RCC 7860 (cell line): ENCODE measurements at places on chromosomes 5 and 9.

DNA sequence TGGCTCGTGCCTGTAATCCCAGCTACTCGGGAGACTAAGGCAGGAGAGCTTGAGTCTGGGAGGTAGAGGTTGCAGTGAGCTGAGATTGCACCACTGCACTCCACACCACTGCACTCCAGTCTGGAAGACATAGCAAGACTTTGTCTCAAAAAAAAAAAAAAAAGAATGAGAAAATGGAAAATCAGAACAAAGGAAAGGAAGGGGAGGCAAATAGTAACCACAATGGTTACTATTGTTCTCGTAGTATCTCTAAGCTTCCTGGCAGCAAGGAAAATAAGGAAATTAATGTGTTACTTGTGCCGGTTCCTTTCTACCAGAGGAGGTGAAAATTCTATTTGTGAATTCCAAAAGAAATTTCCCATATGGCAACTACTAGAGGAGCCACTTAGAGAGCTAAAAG is 48.5 kb upstream of the BNC2 start:
- no peak for DNase-seq

DNA sequence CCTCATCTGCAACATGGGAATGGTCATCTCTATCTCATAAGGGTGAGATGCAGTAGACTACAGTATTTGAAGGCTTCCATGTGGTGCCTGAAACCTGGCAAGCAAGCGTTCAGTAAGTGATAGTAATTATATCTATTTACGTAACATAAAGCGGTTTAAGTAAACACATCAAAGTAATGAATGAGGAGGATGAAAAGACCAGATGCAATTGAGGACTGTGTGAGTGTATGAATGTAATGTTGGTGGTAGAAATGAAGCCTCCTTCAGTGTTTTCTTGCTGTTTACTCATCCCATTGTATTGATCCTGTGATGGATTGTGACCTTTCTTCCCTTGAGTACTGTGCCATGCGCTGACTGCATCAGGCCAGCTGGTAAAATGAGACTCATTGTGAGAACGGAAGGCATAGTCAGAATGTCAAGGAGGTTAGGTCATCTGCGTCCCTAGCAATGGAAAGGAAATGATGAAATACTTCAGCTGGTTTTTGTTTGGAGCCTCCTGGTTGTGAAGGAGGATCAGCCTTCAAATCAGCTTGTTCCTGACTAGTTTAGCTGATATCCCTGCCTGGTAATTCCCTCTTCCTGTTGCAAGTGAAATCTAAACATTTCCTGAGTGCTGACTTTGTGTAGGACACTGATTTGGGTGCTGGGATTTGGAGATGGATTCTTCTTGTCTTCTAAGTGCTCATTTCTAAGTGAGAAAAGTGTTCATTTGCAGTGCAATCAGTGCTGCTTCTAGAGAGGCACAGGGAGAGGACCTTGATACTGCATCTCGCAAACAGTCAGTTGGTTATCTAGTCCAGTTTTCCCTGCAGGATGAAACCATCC is 35.6 kb downstream of the TNFSF8 start:
- peak; percentile 93 for DNase-seq

DNA sequence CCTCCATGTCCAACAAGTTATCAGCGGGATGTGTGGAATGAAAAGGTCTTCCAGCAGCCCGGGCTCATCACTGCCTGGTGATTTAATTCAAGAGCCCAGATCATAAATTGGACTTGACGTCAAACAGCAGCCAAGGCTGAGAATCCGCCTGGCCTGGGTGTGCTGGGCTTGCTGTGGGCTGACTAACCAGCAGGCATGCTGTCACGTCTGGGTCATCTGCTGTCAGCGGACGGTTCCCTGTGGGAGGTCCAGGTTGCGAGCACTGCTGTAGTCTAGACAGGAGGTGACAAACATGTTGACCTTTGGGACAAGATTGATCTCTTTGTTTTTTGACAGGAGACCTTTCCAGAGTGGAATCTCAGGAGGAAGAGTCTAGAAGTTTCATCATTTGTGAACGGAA is 289.7 kb downstream of the OSTF1 start:
- peak; percentile 70 for DNase-seq

- no peak for DNase-seq
Measured at GRCh38 chr9:113530022-113530635, 66.6 kb downstream of the RGS3 start.

- DNase-seq, result no peak
Measured at GRCh38 chr9:633461-633860, 208.0 kb upstream of the DMRT1 start.

DNA sequence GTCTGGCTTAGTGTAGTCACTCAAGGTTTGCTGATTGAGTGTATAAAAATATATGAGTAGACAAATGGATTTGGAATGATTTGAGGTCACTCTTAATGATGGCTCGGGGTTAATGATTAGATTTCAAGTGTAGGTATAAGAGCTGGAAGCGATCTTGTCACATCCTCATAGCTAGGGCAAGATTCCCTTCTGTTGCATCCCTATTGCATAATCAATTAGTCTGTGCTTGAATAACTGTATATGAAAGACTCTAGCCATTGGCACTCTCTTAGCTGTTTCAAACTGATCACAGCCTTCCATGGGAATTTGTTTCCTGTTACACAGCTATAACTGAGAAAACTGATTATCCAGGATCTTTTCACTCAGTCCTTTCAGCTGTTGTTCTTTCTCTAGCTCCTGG is 811.6 kb downstream of the TLE4 start:
- DNase-seq, result no peak

- no peak for DNase-seq
Measured at GRCh38 chr5:114369680-114370417, 8.0 kb downstream of the KCNN2 start.

GRCh38 chr5:96978812-96979449 is 43.1 kb downstream of the LNPEP start:
- no peak for DNase-seq

DNA sequence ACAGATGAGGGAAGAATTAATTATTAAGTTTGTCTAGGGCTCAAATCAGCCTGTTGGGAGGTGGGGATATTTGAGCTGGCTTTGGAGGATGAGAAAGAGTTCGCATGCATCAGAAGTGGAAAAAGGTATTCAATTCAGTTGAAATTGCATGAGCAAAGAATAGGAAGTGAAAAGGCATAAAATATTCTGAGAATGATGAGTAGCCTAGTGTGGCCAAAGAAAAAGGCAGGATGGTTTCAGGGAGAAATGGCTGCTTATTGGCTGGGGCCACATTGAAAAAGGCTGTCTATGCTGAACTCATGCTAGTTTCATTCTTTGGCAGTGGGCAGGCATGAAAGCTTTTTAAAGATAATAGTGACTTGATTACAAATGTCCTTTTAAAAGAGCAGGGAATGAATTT is 235.4 kb upstream of the RIOK2 start:
- no peak for DNase-seq

DNA sequence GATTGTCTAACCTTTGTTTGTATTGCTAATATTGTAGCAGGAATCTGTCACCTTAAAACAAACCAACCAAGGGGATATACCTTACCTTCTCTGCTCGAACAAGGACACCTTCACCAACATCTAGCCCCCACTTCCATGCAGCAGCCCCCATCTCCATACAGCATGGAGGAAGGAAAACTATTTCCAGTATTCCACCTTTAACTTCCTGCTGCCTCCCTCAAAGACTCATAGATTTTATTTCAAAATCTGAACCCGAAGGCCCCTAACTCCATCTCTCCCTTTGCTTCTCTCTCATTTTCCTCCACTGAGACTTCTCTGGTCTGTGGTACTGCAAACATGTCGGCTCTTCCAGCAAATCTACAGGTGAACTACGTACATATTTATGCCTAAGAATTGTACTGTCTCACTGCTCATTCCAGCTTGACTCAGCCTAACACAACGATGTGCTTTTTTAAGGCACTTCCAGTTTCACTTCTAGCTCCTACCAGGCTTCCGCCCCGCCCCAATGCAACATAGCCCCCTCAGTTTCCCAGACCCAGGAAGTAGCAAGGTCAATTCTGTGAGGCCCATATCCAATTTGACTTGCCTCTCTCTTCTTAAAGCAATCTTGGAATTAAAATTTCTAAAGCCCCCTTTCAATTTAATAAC is 70.7 kb upstream of the RNF38 start:
- peak; percentile 55 for DNase-seq

DNA sequence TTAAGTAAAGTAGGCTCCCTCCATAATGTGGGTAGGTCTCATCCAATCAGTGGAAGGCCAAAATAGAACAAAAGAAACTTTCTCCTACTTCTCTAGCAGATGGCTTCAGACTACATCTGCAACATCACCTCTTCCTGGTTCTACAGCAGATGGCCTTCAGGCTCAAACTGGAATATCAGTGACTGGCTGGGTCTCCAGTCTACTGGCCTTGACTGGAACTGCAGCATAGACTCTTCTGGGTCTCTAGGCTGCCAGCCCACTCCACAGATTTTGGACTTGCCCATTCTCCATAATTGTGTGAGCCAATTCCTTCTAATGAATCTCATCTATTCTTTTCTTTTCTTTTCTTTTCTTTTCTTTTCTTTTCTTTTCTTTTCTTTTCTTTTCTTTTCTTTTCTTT is 64.8 kb downstream of the ACER2 start:
- no peak for DNase-seq

DNA sequence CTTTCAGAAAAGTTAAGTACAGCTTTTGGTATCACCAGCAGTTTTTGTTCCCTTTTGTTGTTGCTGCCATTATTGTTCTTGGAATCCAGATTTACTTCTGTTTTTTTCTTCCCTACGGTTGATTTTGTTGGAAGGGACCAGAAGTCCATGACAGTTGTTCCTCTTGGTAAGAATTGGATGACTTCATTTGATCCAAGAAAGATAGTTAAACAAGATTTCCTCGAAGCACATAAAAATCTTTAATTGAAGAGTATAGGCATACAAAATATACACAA is 65.4 kb downstream of the CDC42SE2 start:
- no peak for DNase-seq
